ENCODE measurements at places on chromosomes 1 and 21.

GRCh38 chr1:51716746-51717145, 99.9 kb downstream of the OSBPL9 start:
- DNase-seq = no peak

DNA sequence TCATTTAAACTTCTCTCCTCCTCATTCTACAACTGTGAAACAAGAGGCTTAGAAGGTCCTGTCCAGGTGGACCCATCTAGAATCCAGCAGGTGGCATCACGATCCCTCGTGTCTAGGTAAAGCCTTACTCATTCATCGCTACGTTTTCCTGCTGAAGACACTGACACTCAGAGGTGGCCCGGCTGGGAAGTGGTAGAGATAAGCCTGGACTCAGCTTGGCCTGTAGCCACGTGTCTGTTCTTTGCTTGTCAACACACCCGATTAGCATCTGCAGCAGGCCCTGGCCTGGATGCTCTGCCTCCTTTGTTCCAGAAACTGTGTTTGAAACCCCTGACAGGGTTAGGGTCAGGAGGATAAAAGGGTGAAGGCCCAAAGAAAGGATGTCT, 43.4 kb downstream of the PARP1 start:
- DNase-seq = no peak

- no peak for DNase-seq
These were observed 17.6 kb upstream of the IFI6 start for GRCh38 chr1:27689423-27690173.

DNA sequence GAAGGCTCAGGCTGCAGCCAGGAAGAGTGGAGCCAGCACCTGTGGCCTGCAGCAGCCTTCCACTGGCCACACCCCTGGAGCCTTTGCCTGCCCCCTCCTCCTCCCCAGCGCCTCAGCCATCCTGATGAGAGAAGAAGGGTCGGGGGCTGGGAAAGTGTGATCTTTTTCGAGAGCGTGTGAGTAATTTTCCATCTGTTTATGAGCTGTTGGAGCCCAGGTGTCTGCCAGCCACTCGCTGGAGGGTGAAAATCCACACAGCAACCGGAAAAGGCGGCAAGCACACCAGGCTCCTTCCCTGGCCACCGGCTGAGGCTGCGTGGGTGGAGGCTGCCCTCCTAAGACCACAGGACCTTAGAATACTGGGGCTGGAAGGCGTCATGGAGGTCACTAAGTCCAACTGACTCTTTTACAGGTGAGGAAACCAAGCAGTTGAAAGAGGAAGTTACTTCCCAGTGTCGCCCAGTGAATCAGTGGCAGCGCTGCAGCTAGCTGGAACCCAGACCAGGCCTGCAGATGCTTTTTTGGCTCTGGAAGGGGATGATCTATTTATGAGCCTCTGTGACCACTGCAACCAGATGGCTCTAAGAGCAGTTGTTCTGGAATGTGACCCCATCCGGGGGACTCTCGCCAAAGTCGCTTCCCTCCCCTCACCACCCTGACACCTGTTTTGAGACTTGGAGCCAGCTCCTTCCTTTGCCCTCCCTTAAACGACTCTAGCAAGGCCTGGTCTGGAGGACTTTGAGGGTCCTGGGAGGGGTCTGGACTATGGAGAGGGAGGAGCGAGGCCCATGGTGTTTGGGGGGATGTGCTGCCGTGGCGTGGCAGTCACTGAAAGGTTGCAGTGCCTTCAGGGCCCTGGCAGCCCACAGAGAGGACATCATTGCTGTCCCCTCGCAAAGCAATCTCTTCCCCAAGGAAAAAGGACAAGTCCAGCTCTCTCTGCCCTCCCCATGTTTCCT, 54.5 kb downstream of the LGR6 start:
- DNase-seq = no peak

- DNase-seq = no peak
These were observed 586.5 kb downstream of the PTBP2 start for GRCh38 chr1:97308131-97308530.

DNA sequence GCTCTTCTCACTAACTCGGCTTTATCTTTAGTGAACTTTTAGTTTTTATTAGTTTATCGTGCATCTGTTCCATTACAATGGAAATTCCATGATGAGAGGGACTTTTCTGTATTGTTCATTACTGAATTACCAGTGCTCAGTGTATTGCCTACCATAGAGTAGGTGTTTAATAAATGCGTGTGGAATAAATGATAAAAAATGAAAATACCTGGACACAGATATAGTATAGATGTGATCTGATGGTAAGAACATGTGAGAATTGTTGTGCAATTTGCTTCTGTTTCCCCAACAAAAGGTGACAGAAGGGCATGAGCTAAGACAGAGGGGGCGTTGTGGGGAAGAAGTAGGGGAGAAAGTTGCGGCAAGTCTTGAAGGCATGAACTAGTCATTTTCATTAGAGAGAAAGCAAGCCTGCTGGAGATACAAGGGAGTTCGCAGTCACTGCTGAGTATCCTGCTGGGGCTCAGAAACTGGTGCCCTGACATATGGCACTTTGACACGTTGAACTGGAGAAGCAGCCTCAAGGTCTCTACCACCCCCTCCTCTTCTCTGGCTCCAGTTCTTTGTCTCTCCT, 5.6 kb upstream of the COG2 start:
- DNase-seq = no peak

DNA sequence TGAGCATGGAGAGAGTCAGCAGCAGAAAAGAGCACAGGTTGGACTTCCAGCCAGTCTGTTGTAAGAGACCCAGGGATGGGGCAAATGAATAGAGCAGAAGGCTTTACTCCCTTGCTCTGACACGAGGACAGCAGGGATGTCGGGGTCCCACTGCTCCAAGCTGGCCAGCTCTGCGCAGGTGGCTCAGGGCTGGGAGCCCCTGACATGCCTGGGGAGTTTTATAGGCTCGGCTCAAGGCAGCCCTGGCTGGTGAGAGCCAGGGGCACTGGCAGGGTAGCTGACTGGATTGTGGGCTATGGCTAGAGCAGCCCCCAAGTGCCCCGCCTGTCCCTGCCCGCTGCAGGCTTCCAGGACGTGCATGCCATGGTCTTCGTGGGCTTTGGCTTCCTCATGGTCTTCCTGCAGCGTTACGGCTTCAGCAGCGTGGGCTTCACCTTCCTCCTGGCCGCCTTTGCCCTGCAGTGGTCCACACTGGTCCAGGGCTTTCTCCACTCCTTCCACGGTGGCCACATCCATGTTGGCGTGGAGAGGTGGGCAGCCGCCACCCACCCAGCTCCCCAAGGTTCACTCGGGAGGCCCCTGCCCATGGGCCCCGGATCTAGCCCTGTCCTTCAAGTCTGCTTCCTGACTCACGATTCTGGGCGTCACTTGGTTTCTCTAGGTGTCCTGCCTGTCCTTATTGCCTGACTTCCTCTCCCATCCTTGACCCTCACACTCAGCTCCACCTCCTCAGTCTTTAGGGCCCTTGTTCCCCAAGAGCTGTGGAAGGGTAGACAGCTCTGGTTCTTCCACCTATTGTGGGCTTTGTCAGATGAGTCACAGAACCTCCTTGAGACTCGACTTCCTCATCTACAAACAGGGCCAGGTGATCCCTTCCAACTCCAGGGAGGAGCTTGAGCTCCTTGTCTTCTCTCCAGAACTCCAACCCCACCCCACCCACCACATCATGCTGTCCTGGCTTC, 8.2 kb downstream of the RHBG start:
- no peak for DNase-seq

GRCh38 chr1:227572752-227573151, 9.4 kb downstream of the ZNF678 start:
- DNase-seq = no peak

DNA sequence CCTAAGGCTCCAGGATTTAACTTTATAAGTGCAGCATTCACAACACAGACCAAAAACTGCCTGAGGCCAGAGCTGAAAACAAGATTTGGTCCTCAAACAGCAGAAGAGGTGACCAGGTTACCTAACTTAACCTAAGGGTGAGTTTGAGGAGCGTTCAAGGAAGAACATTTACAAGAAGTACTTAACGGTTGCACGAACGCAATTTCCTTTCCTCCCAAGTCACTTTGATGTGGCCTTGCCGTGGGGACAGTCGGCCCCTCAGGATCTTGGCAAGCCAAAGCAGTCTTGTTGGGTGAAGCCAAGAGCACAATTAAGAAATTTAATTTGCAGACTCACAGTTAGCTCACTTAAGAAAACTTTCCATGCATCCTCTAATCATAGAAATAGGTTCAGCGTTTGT, 202.6 kb upstream of the COA6 start:
- no peak for DNase-seq

DNA sequence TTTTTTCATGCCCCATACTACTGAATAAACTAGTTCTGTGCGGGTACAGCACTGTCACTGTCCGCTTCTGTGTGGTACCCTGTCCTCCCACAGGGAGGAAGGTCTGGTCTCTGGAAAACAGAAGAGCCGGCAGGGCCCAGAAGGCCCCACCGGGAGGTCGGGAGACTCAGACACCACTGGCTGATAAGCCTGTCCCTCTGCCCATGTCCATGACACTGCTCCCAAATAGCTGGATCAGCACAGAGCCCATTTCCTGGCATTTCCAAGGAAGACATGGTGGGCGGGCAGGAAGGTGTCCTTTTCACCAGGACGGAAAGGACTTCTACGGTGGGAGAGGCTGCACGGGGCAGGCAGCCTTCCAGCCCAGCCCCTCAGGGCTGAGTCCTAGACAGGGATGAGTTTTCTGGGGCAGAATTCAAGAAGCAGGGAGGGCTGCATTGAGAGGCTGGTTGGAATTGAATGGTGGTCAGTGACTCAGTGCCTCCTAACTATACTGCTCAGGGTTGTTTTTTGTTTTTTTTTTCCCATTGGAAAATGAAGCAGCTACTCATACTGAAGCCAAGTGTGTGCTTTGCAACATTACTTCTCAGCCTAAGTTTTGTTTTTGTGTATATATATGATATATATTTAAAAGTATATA, 7.1 kb downstream of the PSRC1 start:
- DNase-seq = no peak

- no peak for DNase-seq
These were observed 1943.0 kb downstream of the MRPL39 start for GRCh38 chr21:23664193-23664694.

DNA sequence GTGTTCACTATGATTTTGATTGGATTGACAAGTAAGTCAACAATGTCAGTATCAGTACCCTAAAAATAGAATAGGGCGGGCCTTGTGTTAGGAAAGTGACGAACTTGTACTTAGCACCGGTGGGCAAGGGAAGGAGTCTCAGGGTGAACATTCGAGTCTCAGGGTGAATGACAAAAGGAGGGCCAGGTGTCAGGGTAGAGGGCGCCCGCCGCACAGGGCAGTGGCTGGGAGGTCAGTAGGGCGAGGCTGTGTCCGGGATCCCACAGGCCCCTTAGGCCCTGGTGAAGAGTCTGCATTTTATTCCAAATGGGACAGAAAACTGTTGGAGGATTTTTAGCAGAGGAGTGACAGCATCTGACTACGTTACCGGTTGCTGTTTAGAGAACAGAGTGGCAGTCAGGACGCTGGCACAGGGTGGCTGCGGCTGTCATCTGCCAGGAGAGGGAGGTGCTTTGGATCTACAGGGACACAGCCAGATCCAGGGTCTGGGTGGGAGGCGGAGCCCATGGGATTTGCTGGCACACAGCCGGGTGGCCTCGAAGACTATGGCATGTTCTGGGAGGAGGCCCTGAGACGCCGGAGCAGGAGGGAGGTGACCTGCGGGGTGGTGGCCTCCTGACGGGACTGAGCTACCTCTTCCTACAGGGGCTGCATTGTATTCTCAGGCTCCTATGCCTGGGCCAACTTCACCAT, 11.0 kb downstream of the AGTRAP start:
- no peak for DNase-seq

DNA sequence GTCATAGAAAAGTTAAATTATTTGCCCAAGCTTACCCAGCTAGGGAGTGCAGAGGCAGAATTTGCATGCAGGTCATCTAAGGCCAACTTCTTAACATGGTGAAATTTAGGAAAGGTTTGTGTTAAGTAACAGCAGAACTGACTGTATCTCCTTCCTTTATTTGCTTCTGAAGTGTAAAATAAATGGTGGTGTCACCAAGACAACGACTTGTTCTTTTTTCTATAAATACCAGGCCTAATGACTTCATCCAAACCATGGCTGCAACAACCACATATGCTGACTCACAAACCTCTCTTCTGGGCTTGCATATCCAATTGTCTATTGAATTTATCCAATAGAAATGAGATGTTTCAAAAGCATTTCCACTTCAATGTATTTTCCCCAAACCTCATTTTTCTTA, 19.1 kb downstream of the COL24A1 start:
- no peak for DNase-seq

GRCh38 chr1:17425806-17426600, 13.5 kb downstream of the RCC2 start:
- no peak for DNase-seq

- no peak for DNase-seq
These were observed 22.1 kb upstream of the SPATC1L start for GRCh38 chr21:46206163-46207005.

GRCh38 chr1:108503062-108503733, 53.1 kb downstream of the NBPF6 start:
- DNase-seq = no peak

DNA sequence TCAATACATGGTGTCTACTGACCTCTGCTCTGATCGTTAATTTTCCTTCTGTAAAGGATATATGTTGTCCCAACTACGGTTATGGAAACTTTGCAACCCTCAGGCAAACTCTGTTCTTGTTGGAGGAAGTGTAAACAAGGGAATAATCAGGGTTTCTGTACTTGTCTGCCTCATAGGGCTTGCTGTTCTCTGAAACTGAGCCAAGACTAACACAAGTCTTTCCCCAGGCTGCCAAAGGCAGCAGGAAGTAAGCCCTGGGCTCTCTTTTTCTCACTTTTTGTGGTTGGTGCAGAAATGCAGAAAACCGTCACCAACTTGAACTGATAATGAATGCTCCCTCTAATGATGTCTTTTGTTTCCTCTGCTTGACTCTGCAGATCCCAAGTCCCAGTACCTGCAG, 7.6 kb downstream of the CYP4X1 start:
- DNase-seq = no peak

GRCh38 chr1:42833981-42834380, 12.4 kb upstream of the ZNF691 start:
- DNase-seq = no peak

- DNase-seq = no peak
These were observed 30.9 kb downstream of the SSBP3 start for GRCh38 chr1:54375298-54375697.

DNA sequence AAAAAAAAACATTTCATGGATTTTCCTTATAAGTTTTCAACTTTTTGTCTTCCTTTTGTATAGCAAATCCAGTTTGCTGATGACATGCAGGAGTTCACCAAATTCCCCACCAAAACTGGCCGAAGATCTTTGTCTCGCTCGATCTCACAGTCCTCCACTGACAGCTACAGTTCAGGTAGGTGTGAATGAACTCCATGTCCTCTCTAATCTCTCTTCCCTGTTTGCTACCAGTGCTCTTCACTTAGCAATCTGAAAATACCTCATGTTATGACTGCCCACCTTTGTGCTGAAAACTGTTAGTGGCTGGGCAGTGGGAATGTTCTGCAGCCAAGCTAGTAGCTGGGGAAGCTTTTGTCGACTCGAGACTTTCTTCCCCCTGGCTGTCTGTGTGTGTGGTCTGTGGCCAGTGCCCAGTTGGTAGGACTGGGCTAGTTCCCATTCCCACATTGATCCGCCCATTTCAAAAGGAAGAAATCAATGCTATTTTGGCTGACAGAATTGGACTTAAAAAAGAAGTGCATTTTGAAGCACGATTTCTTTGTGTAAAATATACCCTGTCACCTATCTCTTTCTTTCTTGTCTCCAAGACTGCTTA, 24.5 kb downstream of the AHCYL1 start:
- no peak for DNase-seq
